ENCODE measurements at places on chromosomes 2 and 18.

DNA sequence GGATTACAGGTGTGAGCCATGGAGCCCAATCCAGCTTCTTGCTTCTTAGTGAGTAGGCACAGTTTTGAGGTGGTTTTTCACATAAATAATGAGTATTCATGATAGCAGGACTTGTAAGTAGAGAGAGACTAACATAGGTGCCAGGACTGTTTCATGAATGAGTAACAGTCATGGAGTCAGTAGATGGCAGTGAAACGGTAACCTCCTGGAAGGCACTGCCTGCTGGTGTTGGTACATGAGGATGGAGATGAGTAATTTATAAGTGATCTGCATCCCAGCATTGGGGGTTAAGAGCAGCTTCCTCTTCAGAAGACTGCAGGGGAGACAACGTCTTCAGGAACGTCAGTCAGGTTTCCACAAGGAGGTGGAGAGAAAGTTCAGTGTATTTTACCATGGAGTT, 143.8 kb downstream of the HAUS1 start:
- DNase-seq = no peak

DNA sequence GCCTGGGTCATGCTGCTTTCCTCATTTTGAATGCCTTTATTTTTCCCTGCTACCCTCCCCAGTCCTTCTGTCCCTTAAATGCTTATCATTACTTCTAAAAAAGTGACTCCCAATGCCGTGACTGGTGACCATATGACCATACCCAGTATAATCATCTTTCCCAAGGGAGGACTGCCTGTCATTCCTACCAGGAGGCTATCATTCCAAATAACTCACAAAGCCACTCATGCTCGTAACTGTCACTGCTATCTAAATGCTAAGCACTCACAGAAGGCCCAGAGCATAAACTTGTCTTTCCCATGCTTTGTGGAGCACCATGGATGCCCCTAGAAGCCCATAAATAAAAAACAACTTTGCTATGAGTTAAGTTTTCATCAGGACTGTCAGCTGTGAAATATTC, 38.7 kb upstream of the CREB1 start:
- DNase-seq = no peak

GRCh38 chr2:218716070-218716469, 5.4 kb downstream of the TTLL4 start:
- DNase-seq = no peak

GRCh38 chr2:134762508-134762907, 43.7 kb upstream of the TMEM163 start:
- no peak for DNase-seq

DNA sequence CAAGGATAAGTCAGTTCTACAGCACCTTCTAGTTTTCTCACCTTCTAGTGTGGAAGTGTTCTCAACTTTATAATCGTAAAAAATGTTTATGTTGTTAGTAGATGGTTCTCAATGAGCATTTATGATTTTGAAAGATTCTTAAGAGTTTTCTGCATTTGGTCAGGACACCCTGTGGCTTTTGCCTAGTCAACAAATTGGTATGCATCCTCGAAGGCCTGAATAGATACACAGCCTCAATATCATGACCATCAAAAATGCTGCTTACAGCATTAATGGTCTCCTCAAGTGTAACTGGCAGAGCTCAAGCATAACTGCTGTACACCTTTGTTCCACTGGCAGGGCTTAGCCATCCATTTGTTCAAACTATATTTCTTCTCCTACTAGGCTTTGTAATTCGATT, 96.7 kb downstream of the CRACDL start:
- no peak for DNase-seq

- DNase-seq = no peak
These were observed 59.0 kb downstream of the E2F6 start for GRCh38 chr2:11406958-11407381.
